Activated T-helper 1 cell treated with anti-CD3 and anti-CD28 coated beads, Interleukin-12 subunit alpha, Interleukin-12 subunit beta, Interleukin-2, Interleukin-4 antibody, amounts not matched to agents 30 ng/mL and 10 ng/mL and 1 ng/mL, durations not matched to agents 14 hours and 24 hours and 36 hours (primary cell): ENCODE measurements at places on chromosomes 7 and 10. TPM values are rescaled to one million over a fixed set of nuclear protein-coding genes. Genes with fewer than 3 reads are reported as not detected.

DNA sequence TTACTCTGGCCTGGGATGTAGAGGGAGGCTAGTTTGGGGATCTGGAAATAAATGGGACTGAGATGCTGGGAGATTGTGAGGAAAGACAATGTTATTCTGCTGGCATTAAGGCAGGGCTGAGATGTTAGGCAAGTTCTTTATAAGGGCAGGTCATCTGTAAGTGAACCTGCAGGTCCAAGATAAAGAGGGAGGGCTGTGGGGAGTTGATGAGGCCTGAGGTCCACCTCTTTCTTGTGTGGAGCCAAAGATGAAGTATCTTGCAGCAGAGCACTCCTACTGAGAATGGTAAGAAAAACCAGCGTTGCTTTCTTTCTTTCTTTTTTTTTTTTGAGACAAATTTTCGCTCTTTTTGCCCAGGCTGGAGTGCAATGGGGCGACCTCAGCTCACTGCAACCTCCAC, 19.1 kb downstream of the CYCS start:
- no peaks in the 10 kb centered on the region for H3K36me3 ChIP-seq
- H3K27ac ChIP-seq: no peak overlapping the region
- H3K4me3 ChIP-seq: no peak overlapping the region
- peaks cover 8% of the 10 kb centered on the region for H3K27me3 ChIP-seq
- no peaks in the 10 kb centered on the region for H3K4me1 ChIP-seq

DNA sequence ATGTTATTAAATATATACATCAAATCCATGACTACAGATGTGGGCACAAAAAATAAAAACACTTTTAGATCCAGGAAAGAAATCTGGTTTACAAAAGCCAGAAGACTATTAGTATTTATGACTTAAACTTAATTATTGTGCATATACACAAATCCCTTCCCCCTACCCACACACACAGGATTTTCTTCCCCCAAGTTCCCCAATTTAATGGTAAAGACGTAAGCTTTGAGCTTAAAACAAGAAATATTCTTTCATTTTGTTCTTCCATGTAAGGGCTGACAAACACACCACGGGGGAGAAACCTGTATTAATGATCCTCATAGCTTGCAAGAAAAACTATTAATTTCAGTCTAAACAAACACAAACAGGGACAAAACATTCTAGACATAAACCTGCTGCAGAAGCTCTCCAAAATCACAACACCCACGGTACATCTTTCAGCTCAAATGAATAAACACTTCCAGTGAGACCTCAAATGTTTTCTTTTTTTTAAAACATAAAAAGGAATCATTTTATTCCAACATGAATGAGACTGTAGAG, 28.5 kb downstream of the OSBPL3 start:
- no peak for DNase-seq
- H3K4me1 ChIP-seq: peaks cover 70% of the 10 kb centered on the region
- no peak overlapping the region for H3K4me3 ChIP-seq
- no peaks in the 10 kb centered on the region for H3K27me3 ChIP-seq

GRCh38 chr7:56218510-56218909, 102.3 kb upstream of the NUPR2 start:
- no peaks in the 10 kb centered on the region for H3K36me3 ChIP-seq
- no peak overlapping the region for H3K4me3 ChIP-seq
- no peaks in the 10 kb centered on the region for H3K4me1 ChIP-seq
- DNase-seq: no peak

DNA sequence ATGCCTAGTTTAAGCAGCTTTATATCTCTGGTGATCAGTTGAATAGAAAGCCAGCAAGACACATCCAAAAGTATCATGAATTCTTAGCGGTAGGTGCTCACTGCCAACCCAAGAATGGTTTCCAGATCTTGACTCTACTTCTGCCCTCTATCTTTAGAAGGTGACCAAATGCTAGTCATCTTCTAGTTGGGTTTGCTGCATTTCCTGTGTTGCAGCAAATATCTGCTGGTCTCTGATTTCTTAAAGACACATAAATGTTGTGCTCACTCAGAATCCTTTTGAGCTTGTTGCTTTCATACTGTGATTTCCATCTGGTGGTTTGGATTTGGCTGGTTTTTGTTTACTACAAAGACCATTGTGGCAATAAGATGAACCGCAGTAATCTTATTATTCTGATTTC, 2.2 kb downstream of the CDC123 start:
- H3K4me1 ChIP-seq: peaks cover 53% of the 10 kb centered on the region
- DNase-seq: no peak
- peaks cover 37% of the 10 kb centered on the region for H3K36me3 ChIP-seq
- peak overlapping the region; percentile 53 for H3K27ac ChIP-seq
- H3K27me3 ChIP-seq: no peaks in the 10 kb centered on the region

GRCh38 chr7:41313171-41313570, 389.7 kb downstream of the INHBA start:
- no peaks in the 10 kb centered on the region for H3K36me3 ChIP-seq
- no peak for DNase-seq
- no peak overlapping the region for H3K27ac ChIP-seq
- H3K27me3 ChIP-seq: no peaks in the 10 kb centered on the region
- H3K4me3 ChIP-seq: no peak overlapping the region
- H3K4me1 ChIP-seq: no peaks in the 10 kb centered on the region

DNA sequence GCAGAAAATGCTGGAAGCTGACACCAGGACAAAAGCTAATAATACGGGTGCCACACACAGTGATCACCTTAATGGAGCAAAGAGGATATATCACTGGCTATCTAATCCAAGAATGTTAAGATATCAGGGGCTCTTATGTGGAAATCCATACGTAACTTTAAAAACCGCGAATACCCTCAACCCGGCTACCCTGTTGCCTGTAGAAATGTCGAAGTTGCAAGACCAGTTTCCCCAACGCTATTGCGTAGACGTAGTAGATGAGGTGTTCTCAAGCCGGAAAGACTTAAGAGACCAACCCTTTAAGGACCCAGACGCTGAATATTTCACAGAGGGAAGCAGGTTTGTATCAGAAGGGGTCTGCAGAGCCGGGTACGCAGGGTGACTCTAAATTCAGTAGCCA, 7.9 kb upstream of the CYREN start:
- H3K4me1 ChIP-seq: no peaks in the 10 kb centered on the region
- no peak for DNase-seq
- no peak overlapping the region for H3K27ac ChIP-seq
- H3K4me3 ChIP-seq: no peak overlapping the region
- H3K27me3 ChIP-seq: no peaks in the 10 kb centered on the region
- peaks cover 31% of the 10 kb centered on the region for H3K36me3 ChIP-seq

DNA sequence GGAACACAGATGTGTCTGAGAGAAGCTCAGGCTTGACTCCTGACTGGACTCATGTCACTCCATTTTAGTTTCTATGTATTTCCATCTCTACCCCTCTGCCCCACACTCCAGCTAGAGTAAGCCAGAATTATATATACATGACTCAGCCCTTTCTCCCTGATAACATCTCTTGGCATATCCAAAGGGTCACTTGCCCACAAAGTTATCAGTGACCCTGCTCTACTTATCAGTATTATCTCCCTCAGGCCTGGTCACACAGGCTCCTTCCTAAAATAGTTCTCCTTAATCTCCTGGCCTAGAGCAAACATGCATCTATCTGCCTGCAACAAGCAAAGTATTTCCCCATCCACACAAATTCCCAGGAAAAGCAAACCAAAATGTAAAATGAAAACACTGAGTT, 598.3 kb downstream of the SUGCT start:
- H3K27ac ChIP-seq: no peak overlapping the region
- H3K36me3 ChIP-seq: no peaks in the 10 kb centered on the region
- no peak overlapping the region for H3K4me3 ChIP-seq
- H3K27me3 ChIP-seq: peaks cover 2% of the 10 kb centered on the region
- DNase-seq: no peak

DNA sequence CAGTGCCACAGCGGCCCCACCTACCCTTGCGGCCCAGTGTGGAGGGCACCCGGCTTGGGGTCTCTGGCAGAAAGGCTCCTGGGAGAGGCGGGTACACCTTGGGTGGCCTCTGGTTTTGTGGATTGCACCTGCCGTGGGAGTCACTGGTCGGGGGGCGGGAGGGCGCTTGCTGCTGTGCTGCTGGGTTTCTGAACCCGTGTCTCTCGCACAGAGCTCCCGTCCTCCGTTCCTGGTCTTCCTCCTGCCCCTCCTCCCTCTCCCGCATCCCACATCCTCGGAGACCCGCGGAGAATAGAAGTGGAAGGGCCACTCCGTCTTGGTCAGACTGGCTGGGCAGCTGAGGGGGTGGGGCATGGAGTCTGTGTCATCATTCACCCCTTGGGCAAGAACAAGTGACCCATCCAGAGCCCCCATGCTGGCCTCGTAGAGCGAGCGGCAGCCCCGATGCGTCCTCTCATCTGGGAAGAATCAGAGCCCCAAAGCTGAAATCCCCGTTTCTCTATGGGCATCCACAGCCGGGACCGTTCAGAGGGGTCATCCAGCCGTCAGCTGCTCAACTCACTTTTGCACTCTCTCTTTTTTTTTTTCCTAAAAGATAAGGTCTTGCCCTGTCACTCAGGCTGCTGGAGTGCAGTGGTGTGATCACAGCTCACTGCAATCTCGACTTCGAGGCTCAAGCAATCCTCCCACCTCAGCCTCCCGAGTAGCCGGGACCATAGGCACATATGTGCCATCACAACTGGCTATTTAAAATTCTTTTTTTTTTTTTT, 4.0 kb downstream of the MAFK start:
- DNase-seq: no peak
- H3K4me1 ChIP-seq: peaks cover 18% of the 10 kb centered on the region
- no peak overlapping the region for H3K27ac ChIP-seq
- peaks cover 4% of the 10 kb centered on the region for H3K36me3 ChIP-seq
- H3K4me3 ChIP-seq: no peak overlapping the region

DNA sequence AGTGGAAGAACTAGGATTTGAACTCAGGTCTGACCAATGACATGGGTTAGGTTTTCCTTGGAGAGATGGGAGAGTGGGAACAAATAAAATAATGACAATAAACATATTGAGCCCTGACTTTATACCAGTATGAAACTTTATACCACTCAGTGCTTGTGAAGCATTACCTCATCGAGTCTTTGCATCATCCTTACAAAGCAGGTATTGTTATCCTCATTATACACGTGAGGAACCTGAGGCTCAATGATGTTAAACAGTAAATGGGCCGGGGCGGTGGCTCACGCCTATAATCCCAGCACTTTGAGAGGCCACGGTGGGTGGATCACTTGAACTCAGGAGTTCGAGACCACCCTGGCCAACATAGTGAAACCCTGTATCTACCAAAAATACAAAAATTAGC, 47.7 kb downstream of the HHEX start:
- H3K36me3 ChIP-seq: no peaks in the 10 kb centered on the region
- H3K4me3 ChIP-seq: no peak overlapping the region
- peaks cover 8% of the 10 kb centered on the region for H3K27me3 ChIP-seq
- no peak overlapping the region for H3K27ac ChIP-seq
- DNase-seq: no peak
- peaks cover 4% of the 10 kb centered on the region for H3K4me1 ChIP-seq

DNA sequence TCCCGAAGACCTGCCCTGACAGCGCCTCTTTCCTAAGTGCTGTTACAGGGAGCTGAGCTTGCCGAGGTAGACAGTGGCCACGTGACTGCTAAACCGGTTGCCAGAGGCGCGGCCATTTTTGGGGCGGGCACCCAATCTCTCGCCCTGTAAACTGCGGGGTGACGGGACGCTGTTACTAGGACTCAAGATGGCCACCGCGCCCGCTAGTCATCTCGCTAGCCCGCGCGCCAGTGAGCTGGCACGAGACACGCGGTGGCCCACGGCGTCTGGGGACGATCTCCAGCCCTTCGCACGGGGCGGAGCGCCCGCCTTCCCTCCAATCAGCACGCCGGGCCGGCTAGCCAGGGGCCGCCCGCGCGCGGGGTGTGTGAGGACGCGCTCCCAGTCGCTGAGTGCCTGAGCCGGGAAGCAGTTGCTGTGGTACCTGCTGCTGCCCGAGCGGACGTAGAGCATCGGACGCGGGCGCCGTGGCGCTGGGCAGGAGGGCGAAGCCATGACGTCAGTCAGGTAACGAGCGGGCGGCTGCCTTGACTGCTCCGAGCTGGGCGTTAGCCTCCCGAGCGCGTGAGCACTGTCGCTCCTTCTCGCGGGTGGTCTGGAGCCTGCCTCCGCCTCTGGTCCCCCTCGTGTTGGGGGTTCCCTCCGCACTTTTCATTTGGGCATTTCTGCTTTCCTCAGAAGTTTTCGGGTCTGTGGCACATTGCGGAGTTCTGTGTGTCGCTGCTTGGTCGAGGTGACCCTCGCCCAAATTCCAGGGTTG, 25.5 kb downstream of the ADK start:
- peaks cover 45% of the 10 kb centered on the region for H3K4me1 ChIP-seq
- peak overlapping the region; percentile 88 for H3K27ac ChIP-seq
- H3K27me3 ChIP-seq: no peaks in the 10 kb centered on the region
- peak; percentile 93 for DNase-seq
- peaks cover 9% of the 10 kb centered on the region for H3K36me3 ChIP-seq

The IRF5 gene
- total RNA-seq: 19.8 and 21.2 TPM in 2 replicates

The C10orf105 gene
- 0.18 and 0.32 TPM in 2 replicates for total RNA-seq
